ENCODE measurements at places on chromosomes 3 and 15.

GRCh38 chr15:69070396-69070795 lies 55.9 kb downstream of the NOX5 start:
- no peak for DNase-seq

GRCh38 chr3:183449391-183449790 lies 21.0 kb upstream of the MCF2L2 start:
- no peak for DNase-seq

DNA sequence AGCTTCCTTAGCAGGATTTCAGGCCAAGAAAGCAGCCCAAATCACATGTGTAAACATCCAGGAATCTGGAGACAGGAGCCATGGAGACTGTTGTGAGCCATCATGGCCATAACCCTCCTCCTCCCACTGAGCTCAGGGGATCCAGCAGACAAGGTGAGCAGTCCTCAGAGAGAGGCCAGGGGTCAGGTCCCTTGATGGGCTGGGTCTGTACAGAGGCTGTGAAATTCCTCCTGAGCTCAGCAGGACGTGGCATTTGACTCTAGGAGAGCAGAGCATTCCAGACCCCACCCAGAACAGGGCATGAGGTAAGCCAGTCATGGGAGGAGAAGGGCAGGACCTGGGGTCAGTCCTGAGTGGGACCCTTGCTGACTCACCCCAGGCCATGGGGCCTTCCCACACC lies 67.0 kb upstream of the ACAN start:
- no peak for DNase-seq

DNA sequence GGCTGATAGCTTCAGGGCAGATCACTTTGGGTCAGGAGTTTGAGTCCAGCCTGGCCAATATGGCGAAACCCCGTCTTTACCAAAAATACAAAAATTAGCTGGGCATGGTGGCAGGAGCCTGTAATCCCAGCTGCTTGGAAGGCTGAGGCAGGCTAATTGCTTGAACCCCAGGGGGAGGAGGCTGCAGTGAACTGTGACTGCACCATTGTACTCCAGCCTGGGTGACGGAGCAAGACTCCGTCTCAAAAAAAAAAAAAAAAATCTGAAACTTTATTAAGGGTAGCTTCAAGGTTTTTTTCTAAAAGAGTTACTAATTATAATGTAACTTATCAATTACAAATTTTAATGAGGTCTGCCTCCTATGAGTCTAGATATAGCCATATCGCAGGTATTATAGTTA lies 5.1 kb downstream of the NECTIN3 start:
- no peak for DNase-seq

DNA sequence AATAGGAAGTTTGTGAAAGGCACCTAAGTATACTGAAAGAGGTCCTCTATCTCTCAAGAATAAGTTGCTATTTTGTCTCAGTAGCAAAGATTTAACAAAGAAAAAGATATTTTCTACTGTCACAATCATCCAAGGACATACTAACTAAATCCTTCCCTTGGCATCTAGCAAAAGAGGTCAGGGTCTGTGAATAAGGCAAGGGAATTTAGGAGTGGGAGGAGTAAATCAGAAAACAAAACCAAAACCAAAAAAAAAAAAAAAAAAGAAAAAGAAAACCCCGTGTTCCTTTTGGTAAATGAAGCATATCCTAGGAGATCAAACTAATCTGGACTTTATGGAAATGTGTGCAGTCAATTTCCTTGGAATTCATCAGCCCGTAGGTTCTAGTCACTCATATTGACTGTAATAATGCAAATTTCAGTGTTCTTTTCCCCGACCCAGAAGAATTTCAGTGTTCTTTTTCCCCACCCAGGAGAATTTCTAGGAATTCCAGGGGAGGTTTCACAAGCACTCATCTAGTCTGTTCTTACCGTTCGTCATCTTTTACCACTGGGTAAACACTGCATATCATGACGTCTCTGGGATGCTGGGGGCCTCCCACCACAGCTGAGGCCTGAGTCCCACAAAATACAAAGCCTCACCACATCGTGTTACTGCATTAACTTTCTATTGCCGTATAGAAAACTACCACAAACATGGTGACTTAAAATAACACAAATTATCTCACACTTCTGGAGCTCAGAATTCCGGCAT lies 113.8 kb upstream of the CCDC54 start:
- no peak for DNase-seq

DNA sequence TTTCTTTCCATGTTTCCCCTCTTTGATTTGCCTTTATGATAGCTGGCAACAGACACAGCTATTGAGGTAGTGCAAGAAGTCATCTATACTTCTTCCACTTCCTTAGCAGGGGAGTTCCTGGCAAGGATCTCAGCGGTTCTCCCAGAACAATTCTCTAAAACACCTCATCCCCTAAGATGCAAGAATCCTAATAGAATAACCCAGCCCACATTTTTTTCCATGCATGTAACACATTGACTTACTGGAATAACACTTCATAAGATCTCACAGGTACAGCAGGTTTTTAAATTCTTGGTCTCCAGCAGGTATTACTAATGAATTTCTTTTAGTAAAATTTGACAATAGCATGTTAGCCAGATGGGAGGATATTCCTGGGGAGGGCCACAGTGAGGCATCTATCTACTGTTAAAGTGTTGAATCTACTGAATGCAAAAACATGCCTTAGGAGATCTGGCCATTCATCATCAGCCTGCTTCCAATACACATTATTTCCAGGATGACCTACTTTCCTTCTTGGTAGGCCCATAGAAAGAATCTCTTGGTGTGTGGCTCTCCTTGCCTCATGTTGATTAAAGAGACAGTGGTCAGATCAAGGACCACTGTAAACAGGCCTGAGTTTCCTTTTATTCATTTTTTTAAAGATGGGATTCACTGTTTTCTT lies 78.5 kb downstream of the RAD18 start:
- DNase-seq = no peak

DNA sequence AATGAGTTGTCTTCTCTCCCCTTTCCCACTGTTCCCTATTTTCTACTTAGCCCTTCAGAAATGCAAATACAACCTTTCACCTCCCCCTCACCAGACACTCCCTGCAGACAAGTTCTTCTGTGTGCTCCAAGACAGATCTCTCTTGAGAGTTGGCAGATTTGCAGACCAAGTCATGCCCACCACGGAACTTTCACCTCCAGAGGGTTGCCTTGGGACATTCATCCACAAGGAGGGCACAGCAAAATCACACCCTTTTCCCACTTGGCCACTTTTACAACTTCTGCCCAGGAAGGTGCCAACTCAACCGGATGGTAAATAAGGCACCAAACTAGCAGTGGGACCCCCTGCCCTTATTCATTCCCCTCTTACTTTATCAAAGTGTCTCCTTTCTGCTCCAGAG lies 53.5 kb downstream of the SLC30A4 start:
- DNase-seq = no peak

DNA sequence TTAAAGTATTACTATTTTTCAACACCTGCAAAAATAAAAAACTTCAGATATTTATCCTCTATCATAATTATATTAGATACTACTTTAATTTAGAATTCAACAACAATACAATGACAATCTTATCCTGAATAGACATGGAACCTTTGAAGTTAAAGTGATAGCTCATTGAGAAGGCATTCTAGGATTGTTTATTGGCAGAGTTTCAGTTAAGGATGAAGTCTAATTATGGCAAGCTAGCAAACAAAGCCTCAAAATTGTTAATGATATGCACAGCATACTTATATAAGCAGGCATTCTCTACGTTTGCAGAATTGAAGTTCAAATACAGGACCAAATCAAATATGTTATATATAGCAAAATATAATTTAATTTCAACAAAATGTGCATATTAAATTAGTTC lies 91.2 kb upstream of the ABI3BP start:
- DNase-seq = no peak

Data from activated naive CD4-positive, alpha-beta T cell (primary cell).